ENCODE measurements at places on chromosomes 5 and 9.

DNA sequence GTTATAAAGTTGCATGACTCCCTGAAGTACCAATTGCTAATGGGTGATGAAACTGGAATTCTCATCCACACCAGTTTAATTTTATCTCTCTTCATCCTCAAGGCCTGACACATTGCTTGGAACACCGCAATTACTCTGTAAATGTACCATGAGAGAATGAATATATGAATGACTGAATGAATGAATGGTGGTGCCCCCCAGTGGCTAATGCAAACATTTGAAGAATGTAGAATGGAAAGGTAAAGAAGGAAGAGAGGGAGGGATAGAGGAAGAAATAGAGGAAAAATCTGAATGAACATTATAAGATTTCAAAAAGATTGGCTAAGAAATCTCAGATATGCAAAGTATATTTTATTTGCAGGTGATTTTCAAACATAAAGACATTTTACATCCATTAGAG lies 13.1 kb downstream of the PAPPA start:
- no peak for DNase-seq

- DNase-seq, result no peak
Measured at GRCh38 chr5:62144401-62145022, 161.5 kb upstream of the KIF2A start.

- no peak for DNase-seq
Measured at GRCh38 chr5:683551-684481, 9.3 kb downstream of the TPPP start.

- DNase-seq, result no peak
Measured at GRCh38 chr5:73612799-73613198, 13.2 kb upstream of the ARHGEF28 start.

- DNase-seq, result no peak
Measured at GRCh38 chr9:78026416-78026815, 5.2 kb downstream of the GNAQ start.

DNA sequence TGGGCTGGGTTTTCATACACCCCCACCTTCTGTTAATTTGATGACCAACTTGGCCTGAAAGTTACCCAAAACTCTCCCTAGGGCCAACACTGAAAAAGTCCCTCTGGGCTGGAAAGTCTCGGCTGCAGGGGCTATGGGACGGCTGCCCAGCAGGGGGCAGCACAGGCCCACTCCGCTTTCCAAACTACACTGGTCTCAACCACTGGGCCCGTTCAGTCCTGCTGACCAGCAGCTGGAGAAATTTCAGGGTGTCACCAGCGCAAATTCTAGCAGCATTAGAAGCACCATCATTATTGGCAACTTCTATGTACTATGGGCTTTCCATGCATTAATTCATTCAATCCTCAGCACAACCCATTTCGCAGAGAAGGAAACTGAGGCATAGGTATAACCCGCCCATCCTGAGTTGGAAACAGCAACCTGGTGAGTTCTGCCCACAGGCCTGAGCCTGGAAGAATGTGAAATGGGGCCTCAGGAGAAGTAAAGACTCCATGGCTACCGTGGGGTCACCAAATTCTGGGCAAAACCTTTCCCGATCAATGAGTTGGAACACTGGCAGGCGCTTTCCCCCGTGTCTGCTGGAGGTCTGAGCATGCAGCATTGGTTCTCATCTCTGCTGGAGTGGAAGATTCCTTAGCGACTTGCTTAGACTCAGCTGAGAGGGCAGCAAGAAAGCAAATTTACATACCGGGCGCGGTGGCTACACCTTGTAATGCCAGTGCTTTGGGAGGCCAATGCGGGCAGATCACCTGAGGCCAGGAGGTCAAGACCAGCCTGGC lies 9.7 kb downstream of the ORM2 start:
- DNase-seq, result peak; percentile 31

DNA sequence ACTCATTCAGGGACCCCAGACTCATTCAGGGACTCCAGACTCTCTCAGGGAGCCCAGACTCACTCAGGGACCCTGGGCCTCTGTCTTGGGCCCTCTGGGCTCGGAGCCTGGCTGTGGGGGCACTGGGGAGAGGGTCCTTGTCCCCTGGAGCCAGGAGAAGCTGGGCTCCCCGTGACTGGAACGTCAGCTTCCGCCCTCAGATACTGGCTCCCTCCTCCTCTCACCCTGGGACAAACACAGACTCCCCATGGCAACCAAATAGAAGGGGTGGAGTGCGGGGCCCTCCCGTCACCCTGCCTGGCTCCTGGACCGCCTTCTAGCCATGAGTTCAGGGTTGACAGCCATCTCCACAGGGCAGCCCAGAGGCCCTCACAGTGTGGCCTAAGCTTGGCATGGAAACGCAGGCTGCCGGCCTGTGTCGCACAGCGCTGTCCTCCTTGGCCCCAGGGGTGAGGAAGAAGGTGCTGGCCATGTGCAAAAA lies 27.6 kb downstream of the ZDHHC11B start:
- no peak for DNase-seq

Measured in stimulated activated CD8-positive, alpha-beta memory T cell treated with anti-CD3 and anti-CD28 coated beads, Interleukin-4, amount 100 ng/mL, for 1 hour (primary cell).